ENCODE measurements at places on chromosomes 12 and 14.
A peak's percentile ranks its signal among the peaks of the same experiment; 100 is the strongest.

DNA sequence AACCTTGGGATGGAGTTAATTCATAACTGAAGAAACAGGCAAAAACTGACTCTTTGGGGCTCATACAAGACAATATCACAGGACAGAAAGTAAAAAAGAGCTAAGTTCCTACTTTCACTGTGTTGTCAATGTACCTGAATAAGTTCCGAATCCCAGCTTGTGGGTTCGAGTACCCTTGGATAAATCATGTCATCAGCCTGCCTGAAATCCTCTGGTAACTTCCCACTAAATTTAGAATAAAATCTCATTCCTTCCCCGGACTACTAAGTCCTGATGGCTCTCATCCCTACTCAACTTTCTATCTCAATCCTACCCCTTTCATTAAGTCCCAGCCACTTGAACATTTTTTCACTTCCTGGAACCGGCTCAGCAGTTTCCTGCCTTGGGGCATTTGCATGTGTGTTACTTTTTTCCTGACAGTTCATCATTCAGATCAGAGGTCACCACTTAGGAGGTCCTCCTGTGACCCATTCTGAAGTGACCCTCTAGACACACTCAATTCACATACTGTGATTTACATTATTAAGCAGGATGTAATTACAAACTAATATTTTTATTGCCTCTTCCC is 12.7 kb downstream of the ERP29 start:
- DNase-seq: peak; percentile 18

- DNase-seq: no peak
These were observed 184.2 kb downstream of the TMTC2 start for GRCh38 chr12:82870771-82871377.

DNA sequence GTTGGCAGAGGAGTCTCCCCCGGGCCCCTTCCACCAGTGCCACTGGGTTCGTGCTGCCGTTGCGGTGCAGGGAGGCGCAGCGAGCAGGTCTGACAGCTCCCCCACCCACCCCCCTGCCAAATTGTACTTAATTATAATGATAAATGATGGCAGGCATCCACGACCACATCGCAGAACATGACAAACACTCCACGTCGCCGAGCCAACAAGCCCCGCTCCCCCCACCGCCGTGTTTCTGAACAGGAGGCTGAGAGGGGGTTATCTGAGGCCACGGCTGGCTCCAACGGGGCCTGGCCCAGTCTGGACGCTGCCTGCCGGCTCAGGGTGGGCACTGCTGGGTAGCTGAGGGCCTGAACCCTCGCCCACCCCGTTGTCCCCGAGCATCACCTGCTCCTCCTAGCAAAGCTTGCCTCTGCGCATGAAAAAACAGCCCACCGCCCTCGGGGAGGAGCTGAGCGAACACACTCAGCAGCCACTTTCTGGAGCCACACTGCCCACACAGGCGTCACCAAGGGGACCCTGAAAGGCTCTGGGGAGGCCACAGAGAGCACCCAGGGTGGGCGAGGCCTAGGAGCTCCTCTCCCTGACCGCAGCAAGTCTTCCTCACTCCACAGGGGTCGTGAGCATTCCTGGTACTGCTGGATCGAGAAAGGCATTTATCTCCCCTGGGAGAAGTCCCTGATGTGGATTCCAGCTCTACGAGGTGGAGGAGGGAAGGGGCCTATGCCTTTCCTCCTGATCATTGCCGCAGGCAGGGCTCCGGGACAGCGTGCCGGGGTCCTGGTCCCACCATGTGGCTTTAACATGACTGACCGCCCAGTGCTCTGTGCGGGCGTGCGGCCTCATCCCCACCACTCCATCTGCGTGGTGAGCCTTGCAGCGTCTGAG is 35.4 kb upstream of the DIO3 start:
- no peak for DNase-seq

GRCh38 chr14:67977434-67978034 is 158.0 kb downstream of the RAD51B start:
- DNase-seq: no peak

DNA sequence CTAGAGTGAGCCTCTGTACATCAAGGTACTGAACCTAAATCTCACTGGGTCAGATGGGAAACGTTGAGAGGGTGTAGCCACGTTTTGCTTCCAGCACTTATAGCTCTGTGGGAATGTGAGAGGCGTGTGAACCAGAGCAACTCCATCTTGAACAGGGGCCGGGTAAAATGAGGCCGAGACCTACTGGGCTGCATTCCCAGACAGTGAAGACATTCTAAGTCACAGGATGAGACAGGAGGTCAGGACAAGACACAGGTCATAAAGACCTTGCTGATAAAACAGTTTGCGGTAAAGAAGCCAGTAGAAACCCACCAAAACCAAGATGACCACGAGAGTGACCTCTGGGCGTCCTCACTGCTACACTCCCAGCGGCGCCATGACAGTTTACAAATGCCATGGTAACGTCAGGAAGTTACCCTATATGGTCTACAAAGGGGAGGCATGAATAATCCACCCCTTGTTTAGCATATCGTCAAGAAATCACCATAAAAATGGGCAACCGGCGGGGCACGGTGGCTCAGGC is 63.4 kb upstream of the NCOR2 start:
- DNase-seq: no peak

DNA sequence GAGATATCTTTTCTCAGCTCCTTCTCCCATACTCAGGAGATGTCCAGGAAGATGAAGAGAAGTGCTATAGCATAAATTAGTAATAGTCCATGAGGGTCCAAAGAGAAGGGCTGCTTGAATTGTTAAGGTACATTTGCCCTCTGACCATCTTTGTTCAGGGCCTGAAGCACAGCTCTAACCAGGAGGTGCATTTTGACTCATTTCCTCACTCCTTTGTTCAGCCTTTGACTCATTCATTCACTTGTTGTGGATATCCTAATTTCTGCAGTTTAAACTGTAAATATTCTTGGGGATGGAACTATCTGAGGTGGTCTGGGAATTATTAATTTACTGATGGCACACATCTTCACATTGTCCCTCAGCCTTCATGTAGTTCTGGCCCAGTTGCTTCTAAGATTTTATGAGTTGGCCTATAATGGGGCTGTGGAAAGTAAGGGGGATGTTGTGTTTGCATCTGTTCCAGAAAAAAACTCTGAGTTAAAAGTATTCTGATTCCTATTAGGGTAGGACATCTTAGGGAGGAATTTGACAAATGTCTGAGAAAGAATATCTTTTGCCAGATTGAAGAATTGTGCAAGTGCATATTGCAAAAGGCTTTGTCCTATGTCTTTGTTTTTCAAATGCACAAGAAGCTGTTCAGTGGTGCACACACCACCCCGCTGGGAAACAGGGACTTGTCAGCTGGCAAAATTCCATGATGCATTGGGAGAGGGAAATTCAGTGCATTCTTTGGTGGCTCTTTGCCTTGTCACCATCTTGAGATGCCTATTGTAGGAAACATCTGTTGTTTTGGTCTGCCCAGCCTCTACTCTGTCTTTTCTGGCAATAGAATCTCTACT is 22.1 kb downstream of the SMOC1 start:
- peak; percentile 95 for DNase-seq

DNA sequence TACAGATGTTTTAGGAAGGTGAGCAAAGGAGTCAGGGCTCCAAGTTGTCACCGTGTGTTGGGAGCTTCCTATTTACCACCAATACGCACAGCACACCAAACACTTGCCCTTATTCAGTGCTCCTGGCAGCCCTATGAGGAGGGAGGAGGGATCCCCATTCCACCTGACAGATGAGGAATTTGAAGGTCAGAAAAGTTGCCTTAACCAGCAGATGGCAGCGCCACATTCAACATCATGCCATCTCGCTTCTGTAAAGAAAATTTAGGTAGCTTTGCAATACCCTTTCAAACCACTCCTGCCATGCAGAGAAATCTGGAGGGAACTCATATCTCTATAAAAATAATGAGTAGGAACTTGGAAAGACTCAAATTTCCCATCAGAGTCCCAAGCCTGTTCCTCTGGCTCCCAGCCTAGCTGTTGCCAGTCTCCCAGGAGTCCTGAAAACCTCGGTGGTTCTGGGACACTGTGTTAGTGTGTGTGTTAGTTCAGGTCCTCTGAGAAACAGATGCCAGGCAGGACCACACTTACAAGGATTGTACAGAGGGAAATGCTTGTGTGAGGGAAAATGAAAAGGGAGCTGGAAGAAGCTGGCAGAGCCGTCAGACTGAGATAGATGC is 410.5 kb downstream of the MED13L start:
- DNase-seq: no peak

DNA sequence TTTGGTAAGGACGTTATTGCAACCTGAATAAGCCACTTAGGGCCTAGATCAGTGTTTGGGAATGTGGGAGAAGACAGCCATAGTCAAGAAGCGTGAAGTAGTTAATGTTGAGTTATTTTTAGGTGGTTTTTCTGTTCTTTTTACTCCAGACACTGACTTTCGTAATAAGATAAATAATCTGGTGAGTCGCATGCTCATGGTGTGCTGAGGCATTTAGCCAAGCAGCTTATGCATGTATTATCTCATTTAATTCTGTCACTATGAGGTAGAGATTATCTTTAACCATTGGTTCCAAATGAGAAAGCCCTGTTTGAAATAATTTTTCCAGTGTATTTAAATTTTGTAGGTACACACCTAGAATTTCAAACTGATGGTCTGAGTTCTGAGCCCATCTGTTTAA is 67.3 kb downstream of the RCOR1 start:
- DNase-seq: peak; percentile 55

DNA sequence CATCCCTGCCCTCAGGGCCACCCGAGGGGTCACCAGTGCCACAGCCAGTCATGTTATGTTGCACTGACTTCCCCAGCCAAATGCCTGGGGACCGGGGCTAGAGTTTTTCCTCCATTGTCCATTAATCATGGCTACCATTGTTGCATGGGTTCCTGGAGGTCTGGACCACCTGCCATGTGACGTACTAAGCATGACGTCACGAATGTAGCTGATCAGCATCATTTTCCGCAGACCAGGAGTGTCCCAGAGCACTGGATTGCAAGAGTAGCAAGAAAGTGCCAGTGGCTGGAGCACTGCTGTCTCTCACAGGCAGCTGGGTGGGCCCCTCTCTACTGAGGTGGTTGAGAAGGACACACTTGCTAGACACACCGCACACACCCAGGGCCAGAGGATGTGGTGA is 6.9 kb upstream of the C14orf180 start:
- DNase-seq: no peak

- DNase-seq: no peak
These were observed 26.0 kb upstream of the SPTLC2 start for GRCh38 chr14:77642407-77642806.

- peak; percentile 29 for DNase-seq
These were observed at the start of gene FAR2 for GRCh38 chr12:29148911-29149690. TSS of gene FAR2 (plus strand) at chr12:29149278. CDS start at chr12:29270450, 121,172 bp downstream.

DNA sequence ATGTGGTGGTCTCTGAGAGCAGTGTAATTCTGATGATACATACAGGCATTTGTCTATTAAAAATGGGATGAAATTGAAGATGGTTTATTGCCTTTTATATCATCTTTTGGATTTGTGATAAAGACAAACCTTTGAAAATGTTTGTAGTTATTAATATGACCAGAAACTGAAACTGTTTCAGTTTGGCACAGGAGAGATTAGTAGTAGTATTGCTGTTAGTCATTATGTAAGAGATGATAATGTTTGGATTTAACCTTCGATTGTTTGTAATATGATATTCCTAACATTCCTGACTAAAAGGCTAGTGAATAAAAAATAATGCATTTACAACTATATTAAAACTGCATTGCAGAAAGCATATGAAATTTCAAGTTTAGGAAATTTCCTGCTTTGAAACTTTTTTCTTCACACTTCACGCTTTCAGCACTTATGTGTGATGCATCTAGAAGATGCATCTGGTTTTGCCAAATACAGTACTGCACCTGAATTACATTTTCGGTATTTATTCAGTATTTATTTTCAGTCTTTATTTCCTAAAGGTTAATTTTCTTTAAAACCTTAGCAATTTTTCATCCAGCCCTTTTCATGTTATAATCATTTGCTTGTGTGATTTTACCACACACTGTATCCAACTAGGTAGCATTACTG is 25.5 kb downstream of the ADIPOR2 start:
- no peak for DNase-seq

- no peak for DNase-seq
These were observed 114.1 kb downstream of the SLC15A4 start for GRCh38 chr12:128709660-128710059.

- peak; percentile 77 for DNase-seq
These were observed 198.3 kb upstream of the CPNE8 start for GRCh38 chr12:39103552-39104165.

DNA sequence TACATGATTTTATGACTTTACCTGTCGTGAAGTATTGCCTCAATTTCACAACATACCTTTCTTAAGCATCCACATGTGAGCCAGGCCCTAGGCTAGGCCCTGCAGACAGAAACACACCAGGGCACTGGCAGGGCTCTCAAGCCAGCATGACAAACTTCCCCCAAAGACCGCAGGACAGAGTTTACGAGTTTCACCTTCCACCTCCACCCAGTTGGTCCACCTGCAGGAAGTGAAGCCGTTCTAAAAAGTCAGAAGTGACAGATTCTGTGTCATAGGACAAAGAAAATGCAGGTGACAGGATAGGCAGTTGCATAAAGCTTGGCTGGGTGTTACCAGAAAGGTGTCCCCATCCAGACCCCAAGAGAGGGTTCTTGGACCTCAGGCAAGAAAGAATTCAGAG is 382.3 kb downstream of the PCNX1 start:
- DNase-seq: no peak

DNA sequence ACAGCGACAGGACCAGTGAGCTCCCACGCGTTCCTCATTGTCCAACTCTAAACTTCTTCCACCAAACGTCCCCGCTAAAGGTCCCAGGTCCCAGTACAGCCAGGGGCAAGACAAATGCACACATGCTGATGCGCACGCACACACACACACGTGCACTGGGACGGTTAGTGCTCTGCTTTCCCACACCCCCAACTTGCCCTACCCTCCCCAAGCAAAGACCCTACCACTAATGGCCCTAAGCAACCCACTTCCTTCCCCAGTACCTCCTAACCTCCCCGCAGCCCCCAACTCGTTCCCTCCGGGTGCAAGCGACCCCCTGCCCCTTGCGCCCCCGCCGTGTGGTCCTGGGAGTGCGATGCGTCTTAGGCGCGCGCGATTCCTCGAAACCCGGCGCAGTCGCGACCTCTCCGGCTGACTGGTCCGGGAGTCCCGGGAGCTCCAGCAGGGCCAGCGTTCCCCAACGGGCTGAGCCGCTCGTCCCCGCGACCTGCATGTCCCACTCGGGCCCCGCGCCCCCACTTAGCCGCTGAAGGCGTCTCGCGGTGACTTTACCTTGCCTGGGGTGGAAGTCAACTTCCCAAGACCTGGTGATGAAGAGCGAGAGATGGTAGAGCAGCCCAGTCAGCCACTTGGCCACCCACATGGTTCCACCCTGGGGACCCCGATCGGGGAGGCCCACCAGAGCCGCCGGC is 578 bp downstream of the ADAMTS20 start:
- DNase-seq: no peak

DNA sequence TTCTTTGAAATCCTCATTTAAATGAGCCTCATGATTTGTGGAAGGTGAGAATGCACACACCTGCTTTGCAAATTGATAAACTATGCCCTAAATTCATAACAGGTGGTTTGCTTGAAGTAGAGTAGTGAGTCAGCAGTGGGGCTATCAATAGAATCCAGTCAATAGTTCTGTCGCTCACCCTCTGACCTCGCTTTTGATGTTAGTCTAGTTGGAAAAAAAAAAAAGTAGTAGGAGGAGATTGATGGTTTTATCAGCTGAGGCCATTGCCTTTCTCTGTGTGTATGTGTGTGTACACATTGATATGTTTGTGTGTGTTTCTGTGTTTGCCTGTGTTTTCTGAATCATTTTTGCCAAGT is 267.3 kb downstream of the SNAPC1 start:
- no peak for DNase-seq

GRCh38 chr14:71062581-71063303 is 155.5 kb downstream of the PCNX1 start:
- peak; percentile 16 for DNase-seq

GRCh38 chr12:1474041-1474573 is 120.3 kb downstream of the FBXL14 start:
- DNase-seq: peak; percentile 90

GRCh38 chr12:6923851-6924250 is 3.9 kb upstream of the ATN1 start:
- DNase-seq: no peak
